ENCODE measurements at places on chromosomes 2 and 18.

GRCh38 chr18:74243127-74243526 lies 48.6 kb downstream of the CYB5A start:
- DNase-seq = no peak

DNA sequence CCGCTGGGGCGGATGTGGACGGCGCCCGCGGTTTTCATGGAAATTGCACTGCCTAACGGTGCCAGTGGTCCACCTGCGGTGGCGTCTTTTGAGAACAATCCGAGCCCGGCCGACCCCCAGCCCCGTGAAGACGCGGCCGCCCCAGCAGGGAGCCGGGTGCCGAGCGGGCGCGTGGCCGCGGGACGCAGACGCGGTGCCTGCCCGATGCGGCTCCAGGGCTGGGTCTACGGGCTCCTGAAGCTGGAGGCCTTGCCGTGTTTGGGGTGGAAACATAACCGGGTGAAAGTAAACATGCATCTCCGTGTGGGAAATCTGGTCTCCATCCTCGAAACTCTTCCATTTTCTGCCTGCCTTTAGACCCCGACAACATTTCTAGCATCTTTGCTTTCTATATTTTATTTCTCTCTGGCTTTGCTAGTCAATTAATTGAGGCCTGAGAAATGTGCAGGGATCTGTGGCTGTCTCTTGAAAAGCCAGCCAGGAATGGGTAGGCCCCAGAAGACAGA lies 572 bp downstream of the INPP4A start:
- peak; percentile 33 for DNase-seq

GRCh38 chr18:32956591-32957315 lies 183.9 kb upstream of the KLHL14 start:
- peak; percentile 3 for DNase-seq

DNA sequence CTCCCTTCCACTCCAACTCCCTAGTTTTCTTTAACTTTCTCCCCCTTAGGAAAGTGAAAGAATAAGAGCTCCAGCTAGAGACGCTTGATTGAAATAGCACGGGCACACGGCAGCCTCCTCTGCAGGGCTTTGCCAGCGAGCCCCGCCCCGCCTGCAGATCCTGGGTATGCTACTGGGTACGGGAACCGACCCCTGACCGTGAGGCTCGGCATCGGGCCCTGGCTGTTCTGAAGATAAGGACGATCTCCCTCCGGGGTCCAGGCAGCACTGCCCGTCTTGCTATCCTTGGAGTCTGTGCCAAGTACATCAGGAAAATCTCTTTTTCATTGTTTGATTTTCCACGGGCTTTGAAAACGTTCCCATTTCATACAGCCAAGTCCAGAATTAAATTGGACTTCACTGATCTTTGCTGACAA lies 284.5 kb downstream of the MTX2 start:
- DNase-seq = peak; percentile 60

GRCh38 chr2:99067871-99068625 lies 73.5 kb upstream of the C2orf15 start:
- DNase-seq = no peak

GRCh38 chr2:240184656-240185055 lies 44.2 kb upstream of the OTOS start:
- DNase-seq = no peak

GRCh38 chr18:69580107-69580506 lies 179.4 kb downstream of the DOK6 start:
- DNase-seq = peak; percentile 61

All from Ammon's horn (tissue), 1 donor.